HFFc6 (cell line): ENCODE measurements at places on chromosomes 1 and 21. TPM values are rescaled to one million over a fixed set of nuclear protein-coding genes. Genes with fewer than 3 reads are reported as not detected.

- peak; percentile 88 for DNase-seq
- peak overlapping the region; percentile 64 for H3K4me3 ChIP-seq
- H3K4me1 ChIP-seq, result peaks cover 77% of the 10 kb centered on the region
- no peaks in the 10 kb centered on the region; the same call in 1 of the 2 replicates for H3K27me3 ChIP-seq
- H3K36me3 ChIP-seq, result peaks cover 5% of the 10 kb centered on the region
- H3K27ac ChIP-seq, result peak overlapping the region; percentile 90
These were observed 20.8 kb upstream of the MACF1 start for GRCh38 chr1:39183503-39184353.

- no peak overlapping the region for H3K27ac ChIP-seq
- no peak overlapping the region for H3K4me3 ChIP-seq
- H3K36me3 ChIP-seq, result no peaks in the 10 kb centered on the region
- peaks cover 4% of the 10 kb centered on the region for H3K27me3 ChIP-seq
- H3K4me1 ChIP-seq, result no peaks in the 10 kb centered on the region
- DNase-seq, result no peak
These were observed 103.3 kb upstream of the IGSF21 start for GRCh38 chr1:18004278-18004677.

Gene RAD54L
- 4.0 to 10.9 TPM (median 9.6 TPM) in 3 replicates for total RNA-seq

Gene ETV3L
- not detected in 3 replicates for total RNA-seq

DNA sequence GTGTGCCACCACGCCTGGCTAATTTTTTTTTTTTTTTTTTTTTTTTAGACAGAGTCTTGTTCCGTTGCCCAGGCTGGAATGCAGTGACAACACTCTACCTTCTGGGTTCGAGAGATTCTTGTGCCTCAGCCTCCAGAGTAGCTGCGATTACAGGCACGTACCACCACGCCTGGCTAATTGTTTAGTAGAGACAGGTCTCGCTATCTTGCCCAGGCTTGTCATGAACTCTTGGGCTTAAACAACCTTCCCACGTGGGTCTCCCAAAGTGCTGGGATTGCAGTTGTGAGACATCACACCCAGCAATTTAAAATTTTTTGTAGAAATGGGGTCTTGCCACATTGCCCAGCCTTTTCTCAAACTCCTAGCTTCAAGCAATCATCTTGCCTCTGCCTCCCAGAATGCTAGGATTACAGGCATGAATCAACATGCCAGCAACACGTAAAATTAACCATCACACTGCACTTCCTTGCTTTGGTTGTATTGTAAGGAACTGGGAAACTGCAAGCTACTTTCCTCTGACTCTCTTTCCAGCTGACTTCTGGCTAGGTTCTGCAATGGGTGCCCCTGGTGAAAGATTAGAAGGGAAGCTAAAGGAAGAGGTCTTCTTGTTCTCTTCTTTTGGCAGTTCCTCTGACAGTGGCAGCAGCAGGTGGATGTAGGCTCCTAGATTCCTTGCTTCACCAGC is 13.9 kb upstream of the IL6R start:
- H3K4me1 ChIP-seq, result peaks cover 6% of the 10 kb centered on the region; the same call in 1 of the 2 replicates
- DNase-seq, result no peak
- H3K27me3 ChIP-seq, result peaks cover 29% of the 10 kb centered on the region
- no peak overlapping the region for H3K27ac ChIP-seq
- no peak overlapping the region for H3K4me3 ChIP-seq
- no peaks in the 10 kb centered on the region for H3K36me3 ChIP-seq

DNA sequence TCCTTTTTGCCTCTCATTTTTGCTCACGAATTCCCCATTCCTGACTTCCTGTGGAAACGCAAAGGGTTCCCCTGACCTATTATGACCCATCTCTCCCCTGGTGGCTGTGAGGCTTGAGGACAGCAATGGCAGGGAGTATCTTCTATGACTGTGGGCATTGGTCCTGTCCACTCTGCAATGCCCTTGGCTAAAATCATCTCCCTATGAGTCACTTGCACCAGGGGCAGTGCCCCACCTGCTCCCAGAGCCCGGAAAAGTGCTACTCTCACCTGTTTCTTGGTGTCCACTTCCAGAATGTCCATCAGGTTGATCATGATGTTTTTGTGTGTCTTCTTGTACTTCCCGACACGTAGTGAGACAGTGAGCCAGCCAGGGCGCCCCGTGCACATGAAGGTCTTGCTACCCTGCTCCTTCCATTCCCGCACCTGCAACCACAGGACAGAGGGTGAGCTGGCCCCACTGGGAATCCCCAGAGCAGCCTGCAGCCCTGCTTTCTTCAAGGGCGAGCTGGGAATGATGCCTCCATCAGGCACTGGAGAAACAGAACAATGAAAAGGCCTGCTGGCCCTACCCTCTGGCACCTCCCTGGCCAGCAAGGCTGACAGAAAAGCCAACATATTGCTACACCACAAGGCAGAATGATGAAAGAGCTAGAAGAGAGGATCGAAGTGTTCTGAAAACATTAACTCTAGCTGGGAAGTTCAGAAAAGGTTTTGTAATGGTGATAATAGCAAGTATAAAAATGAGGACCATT is 3.5 kb downstream of the DHCR24 start:
- H3K4me3 ChIP-seq, result peak overlapping the region; percentile 30; the same call in 1 of the 2 replicates
- H3K27me3 ChIP-seq, result peaks cover 3% of the 10 kb centered on the region
- H3K4me1 ChIP-seq, result peaks cover 65% of the 10 kb centered on the region
- peak overlapping the region; percentile 60 for H3K27ac ChIP-seq
- DNase-seq, result no peak

DNA sequence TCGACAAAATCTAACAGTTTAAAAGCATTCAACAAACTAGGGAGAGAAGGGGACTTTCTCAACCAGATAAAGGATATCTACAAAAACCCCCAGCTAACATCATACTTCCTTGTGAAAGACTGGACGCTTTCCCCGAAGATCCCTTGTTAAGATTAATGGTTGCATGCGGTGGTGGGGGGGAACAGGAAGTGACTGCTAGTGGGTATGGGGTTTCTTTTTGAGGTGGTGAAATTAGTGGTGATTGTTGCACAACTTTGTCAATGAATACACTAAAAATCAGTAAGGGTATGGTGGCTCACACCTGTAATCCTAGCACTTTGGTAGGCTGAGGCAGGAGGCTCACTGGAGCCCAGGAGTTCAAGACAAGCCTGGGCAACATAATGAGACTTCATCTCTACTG is 26.9 kb upstream of the EYA3 start:
- no peak for DNase-seq
- no peaks in the 10 kb centered on the region for H3K27me3 ChIP-seq
- no peak overlapping the region for H3K4me3 ChIP-seq
- H3K36me3 ChIP-seq, result no peaks in the 10 kb centered on the region

GRCh38 chr1:91711504-91712247 is 174.3 kb downstream of the TGFBR3 start:
- peaks cover 18% of the 10 kb centered on the region for H3K4me1 ChIP-seq
- peaks cover 35% of the 10 kb centered on the region; the same call in 1 of the 2 replicates for H3K36me3 ChIP-seq
- no peak overlapping the region for H3K4me3 ChIP-seq
- no peak overlapping the region for H3K27ac ChIP-seq

GRCh38 chr21:32878661-32879060 is 107.1 kb upstream of the PAXBP1 start:
- H3K27me3 ChIP-seq, result peaks cover 26% of the 10 kb centered on the region
- no peak overlapping the region for H3K4me3 ChIP-seq
- no peaks in the 10 kb centered on the region for H3K4me1 ChIP-seq
- no peak for DNase-seq

Gene ANKRD34A
- total RNA-seq, result 9.3 to 13.7 TPM (median 11.9 TPM) in 3 replicates

Gene INSRR
- not detected in 3 replicates for total RNA-seq

GRCh38 chr21:42721341-42721824 is 68.0 kb downstream of the PDE9A start:
- H3K4me1 ChIP-seq, result peaks cover 13% of the 10 kb centered on the region
- peaks cover 10% of the 10 kb centered on the region for H3K27me3 ChIP-seq

Gene CYB561D1
- 7.2 and 8.6 TPM in 2 replicates for total RNA-seq

DNA sequence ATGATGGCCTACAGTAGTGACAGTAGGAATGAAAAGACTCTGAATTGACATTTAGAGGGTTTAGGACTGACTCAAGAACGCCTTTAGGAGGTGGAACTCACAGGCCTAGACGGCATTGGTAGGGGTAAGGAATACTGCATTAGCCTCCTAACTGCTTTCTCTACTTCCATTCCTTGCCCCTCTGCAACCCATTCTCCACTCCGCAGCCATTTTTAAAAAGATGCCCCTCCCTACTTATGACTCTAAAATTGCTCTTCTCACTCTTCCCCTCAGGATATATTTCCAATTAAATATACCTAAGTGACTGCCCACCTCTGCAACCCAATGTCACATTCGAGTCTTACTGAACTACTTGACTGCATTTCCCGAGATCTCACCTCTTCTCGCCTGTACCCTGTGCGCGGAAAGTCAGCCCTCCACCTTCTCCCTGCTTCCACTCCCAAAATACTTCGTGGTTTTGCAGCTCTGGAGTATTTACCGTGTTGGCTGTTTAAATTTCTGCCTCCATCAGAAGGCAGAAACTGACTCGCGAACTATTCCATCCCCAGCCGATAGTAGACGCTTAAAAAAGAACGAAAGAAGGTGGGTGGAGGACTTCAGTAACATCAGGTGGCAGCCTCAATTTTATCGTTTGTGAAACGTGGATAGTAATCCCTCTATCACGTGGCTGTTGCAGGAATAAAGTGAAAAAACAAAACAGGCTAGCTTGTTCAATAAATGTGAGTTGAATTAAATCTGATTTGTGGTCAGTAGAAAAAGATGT is 1.1 kb upstream of the YBX1 start:
- peak overlapping the region; percentile 98 for H3K27ac ChIP-seq
- H3K4me3 ChIP-seq, result peak overlapping the region; percentile 87
- DNase-seq, result peak; percentile 28

DNA sequence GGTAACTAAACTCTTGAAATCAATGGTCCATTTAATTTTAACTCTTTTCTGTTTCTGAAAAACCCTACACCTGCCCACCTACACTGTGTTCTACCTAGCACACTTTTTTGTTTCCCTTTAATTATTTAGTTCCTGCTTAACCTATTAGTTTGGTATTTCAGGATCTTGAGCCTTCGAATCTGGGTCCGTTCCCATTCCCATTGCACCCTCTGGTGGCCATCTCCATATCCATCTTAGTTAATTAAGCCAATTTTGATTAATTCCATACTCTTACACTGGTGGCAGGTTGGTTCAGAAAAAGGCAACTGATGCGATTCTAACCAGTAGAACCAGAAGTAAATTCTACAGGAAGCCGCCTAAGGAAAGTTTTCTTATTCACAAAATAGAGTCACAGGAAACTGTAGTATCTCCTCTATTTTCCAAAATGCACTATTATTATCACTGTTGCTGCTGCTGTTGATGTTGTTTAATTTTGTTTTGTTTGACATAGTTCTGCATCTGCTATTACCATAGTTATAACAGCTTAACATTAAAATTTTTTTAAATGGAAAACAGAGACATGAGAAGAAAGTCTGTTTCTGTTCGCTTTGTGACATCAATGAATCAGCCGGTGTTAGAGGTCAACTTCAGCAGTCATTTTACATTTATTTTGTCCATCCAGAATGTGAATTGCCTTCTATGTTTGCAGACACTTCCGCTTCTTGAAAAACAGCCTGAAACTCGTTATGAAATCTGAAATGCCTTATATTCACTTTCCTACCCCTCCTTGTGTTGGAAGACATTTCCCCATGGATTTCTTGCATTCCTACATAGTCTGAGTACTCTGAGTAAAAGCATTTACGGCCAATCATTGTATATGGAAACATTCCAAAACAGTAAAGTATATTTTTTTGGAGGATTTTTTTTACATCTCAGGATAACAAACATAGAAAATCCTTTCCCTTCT is 115.5 kb upstream of the NCAM2 start:
- no peak for DNase-seq
- no peaks in the 10 kb centered on the region for H3K36me3 ChIP-seq
- no peak overlapping the region for H3K27ac ChIP-seq
- H3K27me3 ChIP-seq, result no peaks in the 10 kb centered on the region
- no peaks in the 10 kb centered on the region for H3K4me1 ChIP-seq
- no peak overlapping the region for H3K4me3 ChIP-seq

GRCh38 chr1:88401313-88401712 is 282.8 kb upstream of the PKN2 start:
- H3K4me1 ChIP-seq, result no peaks in the 10 kb centered on the region

GRCh38 chr1:53902235-53903138 is 8.5 kb downstream of the DIO1 start:
- DNase-seq, result no peak
- peaks cover 17% of the 10 kb centered on the region for H3K4me1 ChIP-seq
- no peaks in the 10 kb centered on the region for H3K27me3 ChIP-seq

DNA sequence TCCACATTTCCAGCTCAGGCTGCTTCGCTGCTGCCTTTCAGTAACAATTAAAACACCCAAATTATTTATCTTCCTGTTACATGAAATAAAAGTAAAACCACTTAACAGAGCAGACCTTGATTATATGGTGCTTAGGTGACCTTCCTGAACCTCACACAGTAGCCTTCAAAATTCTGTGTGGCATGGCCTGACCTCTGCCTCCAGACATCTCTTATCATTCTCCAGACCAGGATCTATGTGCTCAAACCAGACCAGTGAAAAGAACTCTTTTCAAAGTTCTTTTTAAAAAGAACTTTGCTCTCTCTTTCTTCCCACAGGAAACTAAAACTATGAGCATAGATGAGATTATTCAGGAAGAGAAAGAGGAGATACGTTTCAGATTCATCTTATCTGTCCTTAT is 37.8 kb downstream of the KIAA0319L start:
- no peaks in the 10 kb centered on the region for H3K27me3 ChIP-seq
- H3K4me1 ChIP-seq, result no peaks in the 10 kb centered on the region

Gene XCL1
- not detected in 3 replicates for total RNA-seq

DNA sequence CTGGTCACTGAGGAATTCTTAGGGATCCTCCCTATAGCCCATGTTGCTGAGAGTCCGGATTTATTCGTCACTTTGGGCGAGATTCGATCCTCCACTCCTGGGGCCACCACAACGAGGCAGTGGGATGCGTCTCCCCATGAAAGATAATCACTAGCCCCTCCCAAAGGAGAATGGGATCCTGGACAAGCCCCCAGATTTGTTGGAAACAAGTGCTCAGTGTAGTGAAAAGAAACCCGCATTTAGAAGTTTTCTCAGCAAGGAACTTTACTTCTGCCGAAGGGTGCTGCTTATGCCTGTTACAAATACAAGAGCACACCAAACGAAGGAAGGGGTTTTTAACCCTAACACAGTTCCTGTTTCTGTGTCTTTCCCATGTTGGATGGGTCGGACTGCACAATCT is 83.3 kb downstream of the ZFYVE9 start:
- peaks cover 15% of the 10 kb centered on the region for H3K36me3 ChIP-seq
- no peak overlapping the region for H3K27ac ChIP-seq
- no peak for DNase-seq
- no peaks in the 10 kb centered on the region for H3K4me1 ChIP-seq

DNA sequence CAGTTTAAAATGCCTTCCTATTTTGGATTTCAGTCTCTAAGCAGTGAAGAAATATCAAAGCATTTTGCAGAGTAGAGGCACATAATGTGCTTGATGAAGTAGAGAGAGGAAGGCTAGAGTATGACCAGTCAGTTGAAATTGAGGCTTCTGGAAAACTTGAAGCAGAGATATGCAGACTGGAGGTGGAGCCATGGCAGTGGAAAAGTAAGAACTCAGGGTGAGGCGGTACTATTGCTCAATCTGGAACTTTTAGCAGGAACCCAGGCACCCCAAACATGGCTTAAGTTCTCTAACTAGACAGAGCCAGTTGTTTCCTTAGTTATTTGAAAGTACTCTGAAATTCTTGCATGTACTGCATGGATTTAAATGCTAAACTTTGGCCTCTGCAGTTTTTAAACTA is 288.6 kb downstream of the HHAT start:
- DNase-seq, result no peak
- peaks cover 6% of the 10 kb centered on the region; the same call in 1 of the 2 replicates for H3K4me1 ChIP-seq

Gene HUNK
- not detected in 2 replicates for total RNA-seq

Gene TDRD5
- total RNA-seq, result not detected in 3 replicates

- peaks cover 4% of the 10 kb centered on the region for H3K27me3 ChIP-seq
- H3K27ac ChIP-seq, result no peak overlapping the region
- peak; percentile 21 for DNase-seq
These were observed 231.3 kb upstream of the VAMP3 start for GRCh38 chr1:7539769-7540175.

Gene DDR2
- 154 and 183 TPM in 2 replicates for total RNA-seq
